Stimulated activated CD8-positive, alpha-beta memory T cell treated with anti-CD3 and anti-CD28 coated beads, Interleukin-7, amount 100 ng/mL, for 1 hour (primary cell): ENCODE measurements at places on chromosomes 11 and 22.

GRCh38 chr22:30143265-30143664 lies 63.0 kb downstream of the HORMAD2 start:
- DNase-seq: no peak

DNA sequence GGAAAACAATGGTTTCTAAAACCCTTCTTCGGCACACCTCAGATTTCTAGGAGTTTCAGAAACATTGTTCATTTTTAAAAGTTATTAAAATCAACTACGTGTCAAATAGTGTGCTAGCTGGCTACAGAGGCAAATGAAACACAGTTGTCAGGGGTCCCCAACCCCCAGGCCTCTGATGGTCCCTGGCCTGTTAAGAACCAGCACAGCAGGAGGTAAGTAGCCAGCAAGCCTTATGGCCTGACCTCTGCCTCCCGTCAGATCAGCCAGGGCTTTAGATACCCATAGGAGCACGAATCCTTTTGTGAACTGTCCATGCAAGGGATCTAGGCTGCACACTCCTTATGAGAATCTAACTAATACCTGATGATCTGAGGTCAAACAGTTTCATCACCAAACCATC lies 648.2 kb downstream of the FAM181B start:
- DNase-seq: no peak

DNA sequence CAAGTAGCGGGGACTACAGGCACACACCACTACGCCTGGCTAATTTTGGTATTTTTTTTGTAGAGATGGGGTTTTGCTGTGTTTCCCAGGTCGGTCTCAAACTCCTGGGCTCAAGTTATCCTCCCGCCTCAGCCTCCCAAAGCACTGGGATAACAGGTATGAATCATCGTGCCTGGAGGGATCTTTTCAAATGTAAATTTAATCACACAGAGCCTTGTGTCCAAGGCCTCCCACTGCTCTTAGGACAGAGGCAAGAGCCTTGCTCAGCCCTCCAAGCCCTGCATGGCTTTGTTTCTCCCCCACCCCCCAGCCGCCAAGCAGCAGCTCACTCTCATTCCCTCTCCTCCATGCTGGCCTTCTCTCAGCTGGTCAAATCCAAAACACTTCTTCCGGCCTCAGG lies 75.3 kb upstream of the CREB3L1 start:
- no peak for DNase-seq

- no peak for DNase-seq
Observed at GRCh38 chr11:134342572-134343340, 11.0 kb downstream of the GLB1L2 start.

- no peak for DNase-seq
Observed at GRCh38 chr22:47372111-47372581, 609.7 kb downstream of the TBC1D22A start.

DNA sequence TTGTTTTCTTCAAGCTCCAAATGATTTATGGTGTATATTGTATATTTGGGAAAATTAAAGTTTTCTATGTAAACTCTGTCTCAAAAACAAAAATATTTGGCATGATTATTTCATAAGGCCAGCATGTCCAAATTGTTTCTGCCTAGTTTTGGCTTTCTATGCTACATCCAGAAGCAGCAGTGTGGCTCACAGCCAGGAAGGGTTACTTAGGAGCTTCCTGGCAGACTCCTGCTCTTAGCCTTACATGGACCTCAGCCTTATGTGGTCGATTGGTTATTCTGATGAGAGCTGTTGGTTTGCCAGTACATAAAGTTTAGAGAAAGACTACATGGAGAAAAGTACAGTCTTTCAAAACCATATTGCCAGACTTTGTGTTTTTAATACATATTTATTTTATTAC lies 297.7 kb upstream of the FAT3 start:
- no peak for DNase-seq

DNA sequence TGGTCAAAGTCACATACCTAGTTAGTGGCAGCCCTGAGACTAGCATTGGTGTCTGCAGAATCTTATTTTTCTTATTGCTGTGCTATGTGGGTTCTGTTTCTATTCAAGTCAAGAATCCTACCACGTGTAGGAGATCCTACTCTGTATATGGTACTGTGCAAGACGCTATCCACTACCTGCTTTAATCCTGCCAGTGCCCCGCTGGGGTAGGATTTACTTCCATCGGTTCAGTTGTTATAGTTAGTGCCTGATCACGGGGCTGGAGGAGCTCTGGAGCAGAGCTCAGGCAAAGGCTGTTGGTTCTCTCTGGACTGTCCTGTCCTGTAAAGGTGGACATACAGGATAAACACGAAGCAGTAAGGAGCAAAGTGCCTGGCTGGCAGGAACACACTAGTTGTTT lies 167.9 kb downstream of the NTM start:
- no peak for DNase-seq

GRCh38 chr11:83105168-83105567 lies 33.5 kb upstream of the RAB30 start:
- DNase-seq: no peak

DNA sequence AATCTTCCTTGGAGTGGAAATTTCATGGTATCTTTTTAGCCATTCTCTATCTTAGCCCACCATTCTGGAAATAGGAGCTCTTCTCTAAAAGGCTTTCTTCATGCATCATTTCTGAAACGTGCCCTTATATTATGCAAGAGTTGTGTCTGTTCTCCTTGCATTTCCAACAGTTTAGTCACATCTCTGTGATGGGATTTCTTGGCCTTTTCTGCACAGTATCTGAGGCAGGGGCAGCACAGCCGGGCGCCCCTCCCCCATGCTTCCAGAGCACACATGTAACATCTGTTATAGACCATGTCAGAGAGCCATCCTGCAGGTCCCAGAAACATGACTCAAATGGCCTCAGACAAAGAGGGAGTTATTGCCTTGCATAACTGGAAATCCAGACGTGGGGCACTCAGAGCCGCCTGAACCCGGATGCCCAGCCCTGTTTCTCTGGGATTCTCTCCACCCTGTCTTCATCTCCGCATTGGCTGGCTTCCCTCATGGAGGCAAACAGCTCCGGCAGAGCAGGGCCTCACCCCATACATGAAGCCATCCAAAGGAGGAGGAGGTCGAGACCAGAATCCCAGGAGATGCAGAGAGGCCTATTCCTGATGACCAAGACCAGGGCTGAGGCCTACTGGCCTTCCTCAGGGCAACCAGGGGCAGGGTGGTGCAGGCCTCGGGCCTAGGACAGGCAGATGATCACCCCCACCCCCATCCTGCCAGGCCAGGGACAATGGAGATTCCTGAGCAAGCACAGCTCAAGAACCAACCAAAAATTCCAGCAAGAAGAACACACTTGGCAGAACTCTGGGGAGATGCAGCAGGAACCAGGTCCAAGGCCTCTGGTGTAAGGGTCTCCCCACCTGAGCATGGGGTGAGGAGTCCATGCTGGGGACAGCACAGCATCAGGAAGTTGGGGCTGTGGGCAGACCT lies 61.3 kb downstream of the IGLL5 start:
- DNase-seq: no peak

DNA sequence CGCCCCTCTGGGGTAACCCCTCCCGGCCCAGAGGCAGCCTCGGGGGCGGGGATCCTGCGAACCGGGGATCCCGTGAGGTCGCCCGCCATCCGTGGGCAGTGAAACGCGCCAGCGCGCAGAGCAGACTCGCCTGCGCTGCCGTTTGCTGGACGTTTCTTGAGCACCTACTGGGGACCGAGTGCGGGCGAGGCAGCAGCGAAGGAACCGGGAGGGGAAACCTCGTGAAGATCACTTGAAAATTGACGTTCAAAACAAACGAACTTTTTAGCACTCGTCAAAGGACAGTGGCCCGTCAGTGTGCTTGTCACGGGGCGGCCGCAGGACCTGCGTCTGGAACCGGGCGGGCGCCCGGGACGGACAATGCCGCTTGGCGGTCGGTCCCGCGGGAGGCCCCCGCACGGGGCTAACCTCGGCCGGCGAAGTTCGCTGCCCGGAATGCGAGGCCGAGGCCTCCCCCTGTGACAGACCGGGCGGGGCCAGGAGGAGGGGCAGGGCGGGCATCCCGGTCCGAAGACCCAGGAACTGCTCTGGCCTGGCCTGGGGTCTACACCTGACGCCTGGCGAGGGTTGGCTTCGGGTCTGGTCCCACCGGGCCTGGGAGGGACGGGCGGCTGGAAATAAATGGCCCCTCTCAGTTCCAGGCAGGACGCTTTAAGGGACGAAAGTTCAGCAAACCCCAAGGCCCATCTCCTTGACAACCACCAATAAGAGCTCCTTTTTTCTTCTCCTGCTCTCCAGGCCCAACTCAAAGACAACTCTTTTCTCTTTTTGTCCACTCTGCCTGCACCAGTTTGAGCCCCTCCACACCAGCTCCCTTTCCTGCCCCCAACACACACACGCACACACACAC lies 723 bp upstream of the SCUBE1 start:
- no peak for DNase-seq
